ENCODE measurements at places on chromosomes 11 and 22.

DNA sequence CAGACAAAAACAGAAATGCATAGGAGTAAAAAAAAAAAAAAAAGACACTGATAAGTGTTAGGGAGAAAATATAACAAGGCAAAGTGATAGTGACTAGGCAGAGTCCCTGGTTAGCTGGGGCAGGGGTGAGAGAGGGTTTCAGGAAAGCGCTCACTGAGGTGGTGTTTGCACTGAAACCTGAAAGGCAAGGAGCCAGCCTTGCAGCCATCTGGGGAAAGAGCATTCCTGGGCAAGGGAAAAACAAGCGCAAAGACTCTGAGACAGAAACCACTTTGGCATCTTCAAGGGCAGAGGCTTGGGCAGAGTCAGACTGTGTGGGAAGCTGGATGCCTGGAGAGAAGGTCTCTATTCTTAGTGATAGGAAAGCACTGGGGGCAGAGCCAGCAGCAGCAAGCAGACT, 14.5 kb downstream of the CLMP start:
- no peak for DNase-seq

DNA sequence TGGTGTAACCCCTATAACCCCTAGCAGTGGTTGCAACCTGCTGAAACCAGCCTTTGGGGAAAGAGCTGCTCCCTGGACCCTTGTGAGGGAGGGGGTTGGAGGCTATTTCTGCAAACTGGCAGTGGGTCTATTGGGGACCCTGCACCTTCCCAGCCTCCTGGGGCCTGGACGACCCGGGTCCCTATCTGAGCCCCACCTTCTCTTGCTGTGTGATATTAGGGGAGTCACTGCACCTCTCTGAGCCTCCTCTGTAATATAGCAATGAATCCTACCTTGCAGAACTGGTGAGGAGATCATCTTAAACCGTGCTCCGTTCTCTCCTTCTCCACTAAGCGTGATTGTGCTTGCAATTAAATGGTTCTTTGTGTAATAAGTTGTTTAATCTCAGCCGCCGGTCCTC, 24.0 kb upstream of the MPPED1 start:
- no peak for DNase-seq

GRCh38 chr11:23313001-23313400, 452.7 kb upstream of the CCDC179 start:
- no peak for DNase-seq

- DNase-seq: no peak
Measured at GRCh38 chr11:118921121-118921928, 4.4 kb downstream of the BCL9L start.

DNA sequence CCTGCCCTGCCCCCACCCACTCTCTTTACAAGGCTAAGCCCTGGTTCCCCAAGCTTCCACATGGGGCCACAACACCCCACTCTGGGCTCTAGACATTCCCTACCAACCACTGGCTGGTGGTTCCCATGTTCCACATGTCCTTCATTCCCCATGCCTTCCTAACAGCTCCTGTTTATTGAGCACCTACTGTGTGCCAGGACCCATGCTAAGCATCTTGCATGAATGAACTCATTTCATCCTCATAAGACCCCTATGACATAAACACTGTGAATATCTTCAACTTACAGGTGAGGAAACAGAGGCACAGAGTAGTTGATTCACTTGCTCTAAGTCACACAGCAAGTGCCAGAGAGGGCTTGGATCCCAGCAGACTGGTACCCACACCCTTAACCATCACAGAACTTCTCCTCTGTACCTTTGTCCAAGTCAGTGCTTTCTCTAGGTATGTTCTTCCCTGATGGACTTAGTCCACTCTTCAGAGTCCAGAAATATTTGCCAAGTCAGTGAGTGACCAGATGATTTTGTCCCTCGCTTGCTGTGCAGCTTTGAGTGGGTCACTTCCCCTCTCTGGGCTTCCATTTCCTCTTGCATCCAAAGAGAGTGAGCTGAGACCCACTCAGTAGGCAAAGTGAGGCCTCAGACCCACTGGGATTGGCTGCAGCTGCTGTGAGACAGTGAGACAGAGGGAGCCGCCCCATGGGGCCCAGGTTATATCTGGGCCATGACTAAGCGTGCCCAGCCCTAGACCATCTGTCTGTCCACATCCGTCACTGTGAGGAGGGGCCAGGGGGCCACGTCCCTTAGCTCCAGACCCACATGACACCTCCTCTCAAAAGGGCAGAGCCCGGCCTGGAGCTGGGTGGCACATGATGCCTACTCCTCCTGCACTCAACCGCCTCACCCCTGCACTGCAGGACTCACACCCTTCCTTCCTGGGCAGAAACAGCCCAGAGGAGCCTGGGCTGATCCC, 132.4 kb downstream of the MN1 start:
- peak; percentile 25 for DNase-seq

- DNase-seq: no peak
Measured at GRCh38 chr22:32207971-32208480, 3.2 kb upstream of the RFPL2 start.

DNA sequence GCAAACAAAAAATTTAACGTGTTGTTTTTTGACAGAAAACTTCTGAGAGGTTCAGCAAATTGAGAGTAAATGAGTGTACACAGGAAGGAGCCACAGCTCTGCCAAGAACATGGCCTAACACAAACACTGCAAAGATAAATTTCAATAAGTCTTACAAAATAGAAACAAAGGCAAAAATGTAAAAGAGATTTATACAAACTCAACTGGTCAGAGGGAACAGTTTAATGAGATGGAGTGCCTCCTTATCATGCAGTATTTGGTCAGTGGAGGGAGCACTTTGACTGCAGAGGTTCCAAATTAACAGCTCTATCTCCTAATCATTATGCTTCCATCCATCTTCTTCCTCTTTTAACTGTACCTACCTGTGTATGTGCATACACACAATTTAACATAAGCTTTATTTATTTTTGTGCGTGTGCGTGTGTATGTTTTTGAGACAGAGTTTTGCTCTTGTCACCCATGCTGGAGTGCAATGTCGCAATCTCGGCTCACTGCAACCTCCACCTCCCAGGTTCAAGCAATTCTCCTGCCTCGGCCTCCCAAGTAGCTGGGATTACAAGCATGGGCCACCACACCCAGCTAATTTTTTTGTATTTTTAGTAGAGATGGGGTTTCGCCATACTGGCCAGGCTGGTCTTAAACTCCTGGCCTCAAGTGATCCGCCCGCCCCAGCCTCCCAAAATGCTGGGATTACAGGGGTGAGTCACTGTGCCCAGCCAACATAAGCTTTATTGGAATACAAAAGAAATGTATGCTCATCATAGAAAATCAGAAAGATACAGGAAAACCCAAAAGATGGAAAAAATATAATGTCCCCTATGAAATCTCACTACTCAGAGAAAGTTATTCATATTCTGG, 111.9 kb downstream of the MRTFA start:
- DNase-seq: no peak

DNA sequence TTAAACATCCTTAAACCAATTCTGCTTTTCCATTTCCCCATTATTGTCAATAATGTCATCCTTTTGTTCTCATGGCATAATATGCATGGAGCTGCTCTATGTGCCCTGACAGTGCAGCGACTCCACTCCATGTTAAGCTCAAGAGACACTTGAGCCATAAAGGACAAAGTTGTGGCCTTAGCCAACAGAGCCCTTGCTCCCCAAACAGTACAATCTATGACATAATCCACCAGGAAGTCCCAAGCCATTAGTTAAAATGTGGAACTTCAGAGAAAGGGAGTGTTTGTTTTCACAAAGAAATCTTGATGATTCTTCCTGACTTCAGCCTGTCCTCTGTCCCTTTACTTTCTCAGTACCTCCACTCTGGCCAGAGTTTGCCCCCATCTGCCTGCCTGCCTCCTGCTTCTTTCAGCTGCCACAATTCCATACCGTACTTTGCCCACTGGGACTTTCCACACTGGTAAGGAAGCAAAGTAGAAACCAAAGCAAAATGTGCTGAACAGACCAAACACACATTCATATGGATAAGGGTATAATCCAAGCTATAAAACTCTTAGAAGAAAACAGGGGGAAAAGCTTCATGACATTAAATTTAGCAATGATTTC, 46.3 kb upstream of the ZC3H12C start:
- no peak for DNase-seq

DNA sequence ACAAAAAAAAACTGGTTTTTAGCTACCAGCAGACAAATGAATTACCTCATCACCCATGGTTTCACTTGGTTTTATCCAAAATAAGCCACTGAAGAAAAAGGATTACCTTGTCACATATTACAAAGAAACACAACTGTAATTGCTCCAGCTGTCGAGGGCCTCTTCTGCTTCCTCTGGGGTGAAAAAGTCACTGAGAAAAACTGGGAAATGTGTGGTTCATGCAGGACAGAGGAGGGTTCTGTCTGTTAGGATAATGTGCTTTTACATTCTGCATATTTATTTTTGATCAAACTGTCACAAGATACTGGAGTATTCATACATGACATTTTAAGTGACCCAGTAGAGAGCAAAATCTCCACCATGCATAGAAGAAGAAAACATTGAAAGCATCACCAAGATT, 211.7 kb downstream of the NAV2 start:
- DNase-seq: no peak
